ENCODE measurements at places on chromosomes 1 and 21. TPM values are rescaled to one million over a fixed set of nuclear protein-coding genes. Genes with fewer than 3 reads are reported as not detected.

GRCh38 chr1:55318116-55318817 is 103.1 kb upstream of the USP24 start:
- DNase-seq: peak; percentile 78

DNA sequence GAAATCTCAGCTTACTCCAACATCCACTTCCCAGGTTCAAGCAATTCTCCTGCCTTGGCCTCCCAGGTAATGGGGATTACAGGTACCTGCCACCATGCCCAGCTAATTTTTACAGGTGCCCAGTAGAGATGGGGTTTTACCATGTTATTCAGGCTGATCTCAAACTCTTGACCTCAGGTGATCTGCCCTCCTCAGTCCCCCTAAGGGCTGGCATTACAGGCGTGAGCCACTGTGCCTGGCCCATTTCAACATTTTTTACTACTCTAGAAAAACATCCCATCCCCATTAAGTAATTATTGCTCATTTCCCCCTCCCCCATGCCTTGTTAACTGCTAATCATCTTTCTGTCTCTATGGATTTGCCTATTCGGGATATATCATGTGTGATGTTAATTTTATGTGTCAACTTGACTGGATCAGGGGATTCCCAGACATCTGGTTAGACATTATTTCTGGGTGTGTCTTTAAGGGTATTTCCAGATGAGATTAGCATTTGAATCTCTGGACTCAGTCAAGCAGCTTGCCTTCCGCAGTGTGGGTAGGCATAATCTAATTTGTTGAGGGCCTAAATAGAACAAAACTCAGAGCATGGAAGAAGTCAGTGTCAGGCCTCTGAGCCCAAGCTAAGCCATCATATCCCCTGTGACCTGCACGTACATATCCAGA is 33.0 kb upstream of the ZBTB8B start:
- no peak for DNase-seq

DNA sequence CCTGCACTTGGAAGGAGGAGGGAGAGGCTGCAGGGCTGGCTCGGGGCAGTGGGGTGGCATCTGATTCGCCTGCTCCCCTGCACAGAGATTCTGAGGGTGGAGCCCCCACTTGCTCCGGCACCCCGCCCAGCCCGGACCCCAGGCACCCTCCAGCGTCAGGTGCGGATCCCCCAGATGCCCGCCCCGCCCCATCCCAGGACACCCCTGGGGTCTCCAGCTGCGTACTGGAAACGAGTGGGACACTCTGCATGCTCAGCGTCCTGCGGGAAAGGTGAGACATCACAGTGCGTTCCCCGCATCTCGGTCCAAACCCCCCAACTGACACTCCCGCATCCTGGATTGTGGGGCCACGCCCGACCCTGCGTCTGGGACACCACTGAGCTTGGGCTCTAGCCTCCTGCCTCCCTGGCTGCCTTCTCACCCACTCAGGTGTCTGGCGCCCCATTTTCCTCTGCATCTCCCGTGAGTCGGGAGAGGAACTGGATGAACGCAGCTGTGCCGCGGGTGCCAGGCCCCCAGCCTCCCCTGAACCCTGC is 7.9 kb downstream of the ADAMTSL4 start:
- DNase-seq: no peak

GRCh38 chr1:110780600-110781484 is 92.1 kb upstream of the CD53 start:
- peak; percentile 50 for DNase-seq

DNA sequence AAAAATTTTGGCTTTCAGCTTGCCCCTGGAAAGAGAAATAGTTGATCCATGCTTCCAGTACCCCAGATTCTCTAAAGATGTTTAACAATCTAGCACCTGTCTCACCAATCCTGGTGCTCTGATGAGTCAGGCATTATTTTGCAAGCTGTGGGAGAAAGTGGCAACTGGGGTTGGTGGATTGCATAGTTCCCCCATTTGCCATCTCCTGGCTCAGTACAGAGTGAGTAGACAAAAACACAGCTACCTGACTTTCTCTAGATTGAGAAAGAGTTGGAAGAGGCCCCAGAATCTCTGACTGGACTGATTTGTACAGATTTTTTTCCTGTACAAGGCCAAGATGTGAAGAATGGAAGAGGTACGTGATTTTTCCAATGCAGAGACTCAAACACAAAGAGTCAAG is 75.1 kb upstream of the NEGR1 start:
- DNase-seq: no peak

DNA sequence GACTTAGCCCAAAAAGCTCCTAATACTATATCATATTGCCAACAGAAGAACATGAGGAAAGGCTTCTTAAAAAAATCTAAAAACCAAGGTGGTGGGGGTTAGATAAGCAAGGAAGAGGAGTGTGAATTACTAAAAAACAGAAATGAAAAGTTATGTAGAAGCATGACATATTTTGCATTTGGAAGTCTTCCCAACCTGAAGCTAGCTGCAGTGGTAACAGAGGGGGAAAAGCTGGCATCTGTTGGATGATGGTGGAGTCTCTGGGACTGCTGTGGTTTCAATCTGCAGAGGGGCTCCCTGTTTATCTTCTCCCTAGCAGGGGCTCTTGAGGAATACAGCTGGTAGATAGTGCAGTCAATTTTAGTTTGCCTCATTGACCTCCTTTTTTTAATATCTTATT is 249.2 kb upstream of the KIAA0040 start:
- no peak for DNase-seq

DNA sequence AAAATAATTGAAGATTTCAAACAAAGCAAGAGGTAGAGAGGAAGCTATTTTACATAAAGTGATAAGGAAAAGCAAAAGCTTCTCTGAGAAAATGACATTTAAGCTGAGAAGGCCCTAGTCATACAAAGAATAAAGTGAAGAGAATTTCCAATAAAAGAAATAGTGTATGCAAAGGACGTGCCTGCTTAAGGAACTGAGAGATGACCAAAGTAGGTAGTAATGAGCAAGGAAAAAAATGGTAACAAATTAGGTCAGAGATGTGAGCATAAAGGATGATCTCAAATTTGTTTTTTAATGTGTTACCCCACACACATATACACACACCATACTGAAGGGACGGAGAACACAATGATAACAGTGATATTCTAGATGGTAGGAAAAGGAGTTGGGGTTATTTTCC is 46.4 kb downstream of the NRIP1 start:
- DNase-seq: no peak

GRCh38 chr1:53454019-53454418 is 5.2 kb upstream of the DMRTB1 start:
- DNase-seq: no peak

- DNase-seq: no peak
These were observed 42.6 kb upstream of the GPR153 start for GRCh38 chr1:6303397-6304012.

GRCh38 chr1:112954017-112954650 is 1.9 kb downstream of the SLC16A1 start:
- DNase-seq: no peak

DNA sequence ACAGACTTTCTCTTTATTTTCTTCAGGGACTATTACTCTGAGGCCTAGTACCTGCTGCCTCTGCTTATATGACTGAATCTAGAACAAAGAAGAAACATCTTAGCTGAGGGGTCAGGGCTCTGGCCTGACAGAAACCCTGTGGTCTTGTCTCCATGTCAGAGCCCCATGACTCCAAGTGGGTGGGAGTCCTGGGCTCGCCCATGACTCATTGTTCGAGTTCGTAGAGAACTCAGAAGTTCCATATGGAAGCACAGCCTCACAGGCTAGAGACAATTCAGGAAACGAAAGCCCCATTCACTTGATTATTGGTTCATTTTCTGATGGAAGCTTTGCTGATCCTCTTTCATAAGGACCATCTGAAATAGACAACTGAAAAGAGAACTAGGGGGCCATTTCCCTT is 73.2 kb downstream of the CD58 start:
- no peak for DNase-seq

DNA sequence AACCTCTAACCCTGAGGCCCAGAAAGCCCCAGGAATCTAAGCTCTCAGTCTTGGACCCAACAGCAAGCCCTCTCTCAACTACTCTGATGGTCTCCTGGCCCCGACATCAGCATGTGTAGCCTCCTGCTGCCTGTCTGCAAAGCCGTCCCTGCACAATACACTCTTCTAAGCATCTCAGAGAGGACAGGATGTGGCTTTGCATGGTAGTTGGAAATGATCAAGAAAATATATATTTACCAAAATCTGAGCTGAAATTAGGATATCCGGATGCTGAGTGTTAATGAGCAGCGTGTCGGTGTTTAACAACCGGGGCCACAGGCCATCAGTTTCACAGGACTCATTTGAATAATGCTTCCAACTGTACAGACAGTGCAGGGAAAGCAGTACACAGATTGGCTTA is 59.1 kb upstream of the SIM2 start:
- no peak for DNase-seq

GRCh38 chr1:225464851-225465792 is 37.3 kb upstream of the LBR start:
- no peak for DNase-seq

DNA sequence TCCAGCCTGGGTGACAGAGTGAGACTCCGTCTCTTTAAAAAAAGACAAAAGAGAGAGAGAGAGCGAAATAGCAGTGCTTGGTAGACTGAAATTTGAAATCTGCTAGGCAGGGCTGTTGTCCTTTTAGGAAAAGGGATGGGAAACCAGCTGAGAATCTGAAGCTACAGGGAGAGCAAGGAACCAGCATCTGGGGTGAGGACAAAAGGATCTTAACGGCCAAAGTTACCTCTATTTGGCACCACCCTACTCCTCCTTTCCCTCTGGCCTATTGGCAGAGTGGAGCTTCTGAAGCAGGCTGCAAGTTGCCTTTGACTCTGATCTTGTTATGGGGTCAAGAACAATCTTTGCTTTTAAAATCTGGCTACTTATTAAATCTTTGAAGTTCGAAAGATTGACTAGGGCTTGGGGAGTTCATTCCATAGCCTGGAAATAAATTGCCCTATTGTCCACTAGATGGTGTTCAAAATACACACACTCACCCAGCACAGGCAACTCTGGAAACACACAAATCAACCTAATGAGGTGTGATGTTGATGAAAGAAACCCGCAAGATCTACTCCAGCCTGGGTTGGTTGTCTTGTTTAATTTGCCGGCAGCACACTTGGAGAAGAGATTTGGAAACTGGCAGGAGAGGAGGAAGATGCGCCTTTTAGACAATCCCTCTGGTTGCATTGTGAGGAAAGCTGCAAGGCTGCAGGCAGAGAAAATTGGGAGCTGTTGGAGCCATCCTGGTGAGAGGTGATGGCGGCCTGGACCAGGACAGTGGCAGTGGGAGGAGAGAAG is 16.5 kb upstream of the PARP1 start:
- DNase-seq: no peak

DNA sequence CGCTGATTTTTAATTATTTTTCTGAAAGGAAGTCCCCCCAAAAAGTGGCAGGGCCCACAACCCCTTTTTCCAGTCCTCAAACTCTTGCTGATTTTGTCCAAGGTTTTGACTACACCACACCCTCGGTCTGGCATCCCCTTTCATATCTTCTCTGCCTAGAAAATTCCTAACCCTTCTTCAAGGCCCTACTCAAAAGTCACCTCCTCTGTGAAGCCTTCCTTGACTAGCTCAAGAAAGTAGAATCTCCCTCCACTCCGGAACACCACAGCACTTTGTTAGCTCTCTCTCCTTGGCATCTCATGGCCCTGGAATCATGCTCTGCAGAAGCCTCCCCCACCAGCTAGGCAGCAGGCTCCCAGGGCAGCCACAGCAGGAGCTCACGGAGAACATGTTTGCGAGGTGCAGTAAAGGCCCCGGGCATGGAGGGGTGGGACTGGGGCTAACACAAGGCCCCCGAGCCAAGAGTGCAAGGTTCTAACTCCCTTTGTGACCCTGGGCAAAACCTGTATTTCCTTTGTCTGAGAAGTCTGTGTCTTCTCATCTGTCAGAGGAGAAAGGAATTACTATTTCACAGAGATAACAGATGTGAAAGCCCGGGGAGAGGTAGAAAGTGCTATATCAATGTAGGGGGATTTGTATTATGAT is 17.7 kb upstream of the S100A7 start:
- no peak for DNase-seq

DNA sequence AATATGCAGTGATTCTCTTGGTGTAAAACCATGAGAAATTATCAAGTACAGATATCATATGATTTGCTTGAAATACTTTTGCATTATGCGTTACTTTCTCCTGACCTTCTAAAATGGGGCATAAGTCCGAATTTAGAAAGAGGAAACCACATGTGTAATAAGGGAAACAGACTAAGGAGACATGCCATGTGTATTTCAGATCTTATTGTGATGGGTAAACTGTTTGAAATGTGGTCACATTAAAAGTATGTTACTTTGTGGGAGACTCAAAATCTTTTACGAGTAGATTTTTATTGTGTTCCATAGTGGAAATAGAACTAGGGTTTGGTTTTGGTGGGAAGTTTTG is 173.0 kb downstream of the NFIA start:
- no peak for DNase-seq

GRCh38 chr1:225815526-225816178 is 5.7 kb downstream of the EPHX1 start:
- no peak for DNase-seq

LCE3E gene
- not detected for total RNA-seq

SIKE1 gene
- total RNA-seq: 39.7 TPM

FCRL5 gene
- total RNA-seq: not detected

CDA gene
- 0.92 TPM for total RNA-seq

Data from glomerular endothelial cell (primary cell).